ENCODE measurements at places on chromosomes 2 and 18. TPM values are rescaled to one million over a fixed set of nuclear protein-coding genes. Genes with fewer than 3 reads are reported as not detected.

Gene UGT1A4
- not detected for total RNA-seq

Gene STK17B
- total RNA-seq = 261 TPM

Gene BCS1L
- 56.1 TPM for total RNA-seq

Gene SPIRE1
- 4.0 TPM for total RNA-seq

Gene LINC00305
- not detected for total RNA-seq

Gene EEF1B2
- 813 TPM for total RNA-seq

Gene GALNT13
- total RNA-seq = not detected

Gene MALT1
- 95.6 TPM for total RNA-seq

Gene RAB6C
- not detected for total RNA-seq

Gene ICA1L
- 6.8 TPM for total RNA-seq

Gene STARD6
- not detected for total RNA-seq

Gene CRYGD
- not detected for total RNA-seq

Gene LAMA3
- not detected for total RNA-seq

Gene FNDC4
- not detected for total RNA-seq

Gene TFPI
- not detected for total RNA-seq

Gene LTBP1
- 0.17 TPM for total RNA-seq

Gene RGPD3
- total RNA-seq = 0.37 TPM

Gene CCBE1
- not detected for total RNA-seq

Gene PRSS56
- not detected for total RNA-seq

Gene RBFA
- 24.2 TPM for total RNA-seq

Gene TDRD15
- 1.1 TPM for total RNA-seq

Gene SRD5A2
- total RNA-seq = not detected

Gene FEV
- not detected for total RNA-seq

Gene SEH1L
- 48.1 TPM for total RNA-seq

Gene DTNA
- total RNA-seq = not detected

Gene SERPINB5
- not detected for total RNA-seq

Gene CKAP2L
- total RNA-seq = not detected

Gene TYMS
- 0.49 TPM for total RNA-seq

Gene CLIP4
- 20.8 TPM for total RNA-seq

Gene CDH20
- total RNA-seq = not detected

Gene IL37
- total RNA-seq = not detected

Gene SF3B1
- total RNA-seq = 523 TPM

Gene TEX44
- total RNA-seq = not detected

Gene ARHGAP25
- 207 TPM for total RNA-seq

Gene CDK15
- not detected for total RNA-seq

Gene UPP2
- total RNA-seq = not detected

Data from B cell (primary cell).